KBM-7 (cell line): ENCODE measurements at places on chromosomes 2 and 18.

DNA sequence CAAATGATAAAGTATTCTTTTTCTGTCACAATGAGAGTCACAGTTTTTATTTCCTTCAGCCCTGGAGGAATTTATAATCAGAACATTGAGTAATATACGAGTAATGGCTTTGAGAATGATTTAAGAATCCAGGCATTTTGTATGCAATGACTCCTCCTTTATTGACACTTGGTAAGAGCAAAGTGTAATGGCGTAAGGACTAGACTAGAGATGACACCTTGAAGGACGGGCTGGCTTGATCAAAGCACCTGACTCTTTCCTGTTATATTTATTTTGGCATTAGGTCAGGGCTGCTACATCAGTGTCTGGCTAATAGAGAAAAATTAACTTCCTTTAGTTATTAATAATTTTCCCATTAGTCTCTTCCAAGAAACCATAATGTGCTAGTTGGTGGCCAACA, 482.4 kb upstream of the GCFC2 start:
- DNase-seq: no peak

- DNase-seq: no peak
These were observed 389.6 kb upstream of the CELF4 start for GRCh38 chr18:37955201-37955600.

GRCh38 chr2:328761-329160, 40.9 kb upstream of the ALKAL2 start:
- DNase-seq: no peak

- DNase-seq: peak; percentile 44
These were observed 118.6 kb upstream of the EML6 start for GRCh38 chr2:54604871-54605270.

- DNase-seq: no peak
These were observed 22.6 kb upstream of the ITGB6 start for GRCh38 chr2:160222546-160223283.

- DNase-seq: peak; percentile 30
These were observed 43.4 kb upstream of the ANKRD62 start for GRCh38 chr18:12049978-12050811.

DNA sequence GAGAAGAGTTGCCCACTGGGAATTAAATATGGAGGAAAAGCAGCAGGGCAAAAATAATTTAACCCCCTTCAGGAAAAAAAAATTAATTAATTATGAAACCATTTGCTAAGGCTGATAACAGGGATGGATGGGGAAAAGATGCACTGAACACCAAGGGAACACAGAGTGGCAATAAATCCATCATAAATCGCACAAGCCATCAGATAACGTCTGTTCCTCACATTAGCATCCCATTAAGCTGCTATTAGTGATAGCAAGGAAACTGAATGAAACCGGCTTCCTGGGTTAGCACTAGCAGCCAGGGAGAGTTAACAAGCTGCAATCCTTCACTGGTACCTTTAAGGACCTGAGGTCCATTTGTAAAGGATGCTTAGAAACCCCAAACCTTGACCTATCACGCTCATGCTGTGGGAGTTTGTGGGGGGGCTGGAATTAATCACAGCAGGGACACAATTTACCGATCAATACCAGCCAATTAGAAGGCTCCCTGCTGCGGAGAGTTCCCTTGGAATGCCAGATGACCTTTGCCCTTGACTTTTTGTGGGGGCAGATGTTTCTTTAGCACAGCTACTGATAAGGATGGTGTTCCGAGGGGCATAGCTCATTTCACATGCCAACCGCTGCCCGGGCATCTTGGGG, 175.5 kb upstream of the KLF7 start:
- no peak for DNase-seq

DNA sequence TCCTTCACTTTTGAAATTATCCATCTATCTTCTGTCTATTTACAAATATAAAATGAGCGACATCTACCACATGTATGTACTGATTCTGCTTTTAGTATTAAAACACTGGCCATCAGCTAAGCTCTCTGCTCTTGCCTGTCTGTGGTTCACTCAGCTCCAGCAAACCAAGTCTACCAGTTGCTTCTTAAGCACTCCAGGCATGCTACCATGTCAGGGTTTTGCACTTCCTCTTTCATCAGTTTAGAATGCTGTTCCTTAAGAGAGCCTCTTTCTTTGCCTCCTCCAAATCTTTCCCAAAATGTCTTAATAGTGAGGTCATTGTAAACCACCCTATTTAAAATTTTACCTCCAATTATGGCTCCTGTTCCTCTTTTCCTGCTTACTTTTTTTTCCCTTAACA, 59.5 kb downstream of the SCN3A start:
- DNase-seq: peak; percentile 1

GRCh38 chr2:2270808-2271415, 60.2 kb downstream of the MYT1L start:
- no peak for DNase-seq

- peak; percentile 98 for DNase-seq
These were observed 82.6 kb upstream of the TANK start for GRCh38 chr2:161077367-161078210.

GRCh38 chr2:45011621-45012602, 2.7 kb upstream of the SIX2 start:
- DNase-seq: no peak

DNA sequence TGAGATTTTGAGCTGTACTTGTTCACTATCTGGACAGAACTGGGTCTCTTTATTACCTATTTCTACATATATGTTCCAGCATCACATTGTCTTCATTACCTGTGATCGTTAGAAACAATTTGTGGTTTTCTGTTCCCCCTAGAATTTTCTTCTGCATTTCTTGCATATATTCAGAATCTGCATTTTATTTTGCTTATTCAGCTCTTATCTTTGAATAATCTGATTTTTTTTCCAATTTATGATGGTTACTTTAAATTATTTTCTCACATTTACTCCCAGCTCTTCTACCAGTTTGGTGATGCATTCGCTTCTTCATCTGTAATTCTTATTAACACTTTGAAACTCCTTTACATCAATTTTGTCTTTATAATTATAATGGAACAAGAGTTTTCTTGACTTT, 55.1 kb downstream of the LYPD6B start:
- no peak for DNase-seq

DNA sequence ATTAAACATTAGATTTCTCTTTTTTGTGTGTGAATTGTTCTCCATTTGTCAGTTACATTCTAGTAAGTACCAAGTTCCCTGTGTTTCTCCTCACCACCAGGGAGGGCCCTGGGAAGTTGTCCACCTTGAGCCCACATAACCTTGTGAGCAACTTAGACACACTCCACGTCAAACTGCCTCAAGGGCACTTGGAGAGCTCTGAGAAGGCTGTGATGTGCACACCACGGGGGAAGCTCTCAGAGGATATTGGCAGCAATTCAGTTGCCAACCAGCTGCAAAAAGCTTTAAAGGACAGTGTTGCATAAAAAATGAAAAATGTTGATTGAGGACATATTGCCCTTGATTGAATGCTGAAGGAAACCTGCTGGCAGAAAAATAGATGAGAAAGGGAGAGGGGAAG, 743.6 kb downstream of the RNF144A start:
- no peak for DNase-seq

DNA sequence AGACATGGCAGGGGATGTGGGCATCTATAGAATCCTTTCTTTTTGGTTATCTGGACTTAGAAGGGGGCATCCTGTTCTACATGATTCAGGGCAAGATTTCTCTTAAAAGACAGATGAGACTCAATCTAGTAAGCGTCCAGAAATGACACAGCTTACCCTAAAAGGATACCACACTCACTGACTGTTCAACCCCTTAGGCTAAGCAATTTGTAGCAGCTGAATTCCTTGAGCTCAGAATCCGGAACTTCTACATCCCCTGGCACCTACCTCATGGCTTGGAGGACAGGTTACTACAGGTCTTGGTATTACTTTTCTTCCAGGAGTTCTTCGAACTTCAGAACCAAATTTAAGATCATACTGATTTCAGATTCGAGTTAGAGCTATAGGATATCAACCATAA, 138.4 kb downstream of the LAMA3 start:
- DNase-seq: no peak

DNA sequence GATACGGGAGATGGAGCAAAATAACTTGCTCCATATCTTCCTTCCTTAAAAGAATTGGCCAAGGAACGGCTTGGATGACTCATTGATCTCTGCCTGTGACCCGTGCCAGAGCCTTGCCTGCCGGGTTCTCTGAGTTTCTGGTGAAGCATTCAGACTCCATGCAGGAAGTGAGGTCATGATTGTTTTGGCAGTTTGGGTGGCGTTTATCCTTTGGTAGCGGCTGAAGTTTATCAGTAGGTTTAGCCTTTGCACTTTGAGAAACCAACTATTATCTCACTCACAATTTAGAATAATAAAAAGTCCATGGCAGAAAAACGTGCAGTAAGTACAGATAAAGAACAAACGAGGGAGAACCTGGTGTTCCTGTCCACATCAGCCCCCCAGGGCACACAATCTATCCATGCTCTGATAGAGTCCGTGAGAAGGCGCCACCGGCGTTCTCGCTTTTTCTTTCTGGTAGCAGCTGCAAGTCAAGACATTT, 15.0 kb upstream of the CTAGE1 start:
- DNase-seq: no peak

DNA sequence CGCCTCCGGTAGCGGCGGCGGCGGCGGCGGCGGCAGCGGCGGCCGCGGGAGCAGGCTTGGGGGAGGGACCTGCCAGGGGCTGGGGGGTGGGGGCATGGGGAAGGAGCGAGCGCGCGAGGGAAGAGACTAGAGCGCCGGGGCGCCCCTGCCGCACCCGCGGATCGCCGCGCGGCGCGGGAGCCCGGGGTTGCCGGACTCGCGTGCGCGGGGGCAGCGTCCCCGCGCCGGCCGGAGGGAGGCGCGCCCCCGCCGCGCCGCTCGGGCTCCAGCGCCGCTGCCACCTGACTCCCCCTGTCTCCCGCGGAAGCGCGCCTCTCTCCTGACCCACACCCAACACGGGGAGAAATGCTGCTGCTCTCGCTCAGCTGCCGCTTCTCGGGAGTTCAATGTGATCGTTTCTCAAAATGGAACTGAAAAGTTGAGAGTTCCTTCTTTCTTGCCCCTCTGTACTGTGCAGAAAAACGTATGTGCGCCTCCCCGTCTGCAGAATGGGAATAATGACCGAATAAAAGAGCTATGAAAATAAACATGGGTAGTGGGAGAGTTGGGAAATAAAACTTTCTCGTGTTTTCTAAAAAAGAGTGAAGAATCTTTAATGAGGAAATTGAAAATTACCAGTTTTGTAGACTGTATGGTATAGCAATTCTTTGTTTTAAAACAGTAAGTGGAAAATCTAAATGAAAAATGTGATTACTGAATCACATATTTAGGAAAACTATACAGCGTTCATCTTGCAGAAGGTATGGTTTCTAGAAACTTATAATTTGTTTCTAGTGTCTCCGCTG, 455 bp upstream of the TLK1 start:
- peak; percentile 67 for DNase-seq

GRCh38 chr2:235922839-235923238, 245.3 kb downstream of the GBX2 start:
- DNase-seq: no peak

DNA sequence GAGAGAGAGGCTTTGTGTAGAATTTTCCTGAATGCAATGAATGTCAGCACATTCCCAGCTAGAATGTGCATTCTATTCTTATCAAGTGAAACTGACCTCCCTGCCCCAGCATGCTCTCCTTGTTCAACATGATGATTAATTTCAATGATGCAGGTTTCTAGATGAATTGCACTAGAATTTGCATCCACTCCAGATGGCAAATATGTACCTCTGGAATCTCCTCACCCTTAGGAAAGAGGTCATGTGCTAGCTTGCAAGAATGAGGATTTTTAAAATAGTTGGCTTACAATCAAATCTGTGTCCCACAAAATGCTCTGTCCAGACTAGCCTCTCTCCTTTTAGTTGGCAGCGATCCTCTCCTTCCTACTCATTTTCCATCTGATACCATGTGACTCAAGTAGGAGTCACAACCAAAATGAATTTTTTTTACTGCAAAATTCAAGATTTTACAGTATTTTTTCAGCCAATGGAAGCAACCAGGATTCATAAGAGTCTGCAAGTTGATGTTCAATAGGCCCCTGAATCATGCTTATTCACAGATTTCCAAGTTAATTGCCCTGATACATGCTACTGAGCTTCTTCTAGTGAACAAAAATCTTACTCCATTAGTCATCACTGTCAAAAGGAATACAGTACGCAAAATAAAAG, 21.0 kb upstream of the STAT4 start:
- DNase-seq: no peak

DNA sequence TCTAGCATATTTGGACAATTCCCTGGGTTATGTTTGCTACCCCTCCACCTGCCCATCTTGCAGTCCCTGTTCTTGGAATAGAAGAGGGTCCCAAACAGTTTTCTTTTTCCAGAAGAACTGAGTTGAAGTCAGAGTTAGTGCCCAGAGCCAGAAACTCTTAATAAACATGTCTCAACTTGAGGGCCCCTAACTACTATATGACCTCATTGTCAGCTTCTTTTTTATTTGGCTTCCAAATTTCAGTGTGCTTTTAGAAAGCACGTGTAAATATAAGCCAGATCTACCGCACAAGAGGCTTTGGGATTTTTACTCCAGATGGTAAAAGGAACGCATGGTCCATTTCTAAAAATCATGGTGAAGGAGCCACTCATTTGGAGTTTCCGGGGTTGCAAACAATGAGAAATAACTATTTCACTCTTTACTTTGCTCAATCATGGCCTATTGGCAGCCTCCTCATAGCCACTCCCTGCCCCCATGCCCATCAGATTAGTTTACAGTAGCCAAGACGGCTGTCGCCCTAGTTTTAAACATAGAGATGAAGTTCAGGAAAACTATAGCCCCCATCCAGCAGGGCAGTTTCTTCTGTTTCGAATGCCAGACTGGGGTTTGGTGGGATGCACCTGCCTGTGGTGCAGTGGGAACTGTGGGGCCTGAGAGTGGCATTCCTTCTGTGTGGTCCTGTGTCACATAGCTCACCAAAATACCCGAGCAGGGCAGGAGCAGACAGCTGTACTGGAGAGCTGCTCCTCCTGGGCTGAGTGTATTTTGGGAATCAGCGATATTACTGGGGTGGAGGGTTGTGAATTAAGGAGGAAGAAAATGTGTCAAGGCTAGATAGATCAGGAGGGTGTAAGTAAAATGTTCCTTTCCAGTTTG, 1.7 kb downstream of the MAPRE3 start:
- no peak for DNase-seq

DNA sequence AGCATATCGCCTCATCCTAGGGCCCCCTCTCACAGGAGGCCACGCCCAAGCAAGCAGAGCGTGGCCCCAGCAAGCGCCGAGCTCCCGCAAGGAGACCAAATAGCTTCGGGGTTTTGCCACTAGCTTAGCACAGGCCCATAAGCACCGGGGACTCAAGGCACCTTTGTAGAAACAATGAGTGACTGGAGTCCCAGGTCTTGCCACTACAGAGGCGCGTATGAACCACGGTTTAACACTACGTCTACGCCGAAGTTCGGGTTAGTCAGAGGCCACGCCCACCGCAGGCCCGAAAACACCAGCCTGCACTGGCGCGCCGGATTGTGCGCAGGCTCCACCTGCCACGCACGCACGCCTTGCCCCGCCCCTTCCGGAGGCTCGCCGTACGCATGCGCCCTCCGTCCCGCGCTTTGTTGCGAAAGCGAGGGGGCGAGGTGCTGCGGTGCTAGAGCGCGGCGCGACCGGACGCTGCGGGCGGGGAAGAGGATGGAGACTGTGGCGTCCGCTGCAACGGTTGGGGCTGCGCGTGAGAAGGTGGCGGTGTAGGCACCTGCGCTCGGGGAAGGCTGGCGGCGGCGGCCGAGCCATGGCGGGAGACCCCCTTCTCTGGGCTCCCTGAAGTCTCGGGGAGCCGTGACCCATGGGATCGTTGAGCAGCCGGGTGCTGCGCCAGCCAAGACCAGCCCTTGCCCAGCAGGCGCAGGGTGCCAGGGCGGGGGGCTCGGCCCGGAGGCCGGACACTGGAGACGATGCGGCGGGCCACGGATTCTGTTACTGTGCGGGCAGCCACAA, at the start of gene GMCL1:
Gene GMCL1, plus strand, starts transcription at position 405 of the 789 bp plus-strand sequence. Its CDS starts 233 bp downstream, at position 638.
- peak; percentile 98 for DNase-seq

- DNase-seq: no peak
These were observed 41.6 kb downstream of the TMEM17 start for GRCh38 chr2:62464221-62465007.
